ENCODE measurements at places on chromosomes 7 and 10.

GRCh38 chr7:69067397-69067796, 530.9 kb upstream of the AUTS2 start:
- DNase-seq = no peak

GRCh38 chr10:126278851-126279250, 109.4 kb downstream of the ADAM12 start:
- DNase-seq = no peak

DNA sequence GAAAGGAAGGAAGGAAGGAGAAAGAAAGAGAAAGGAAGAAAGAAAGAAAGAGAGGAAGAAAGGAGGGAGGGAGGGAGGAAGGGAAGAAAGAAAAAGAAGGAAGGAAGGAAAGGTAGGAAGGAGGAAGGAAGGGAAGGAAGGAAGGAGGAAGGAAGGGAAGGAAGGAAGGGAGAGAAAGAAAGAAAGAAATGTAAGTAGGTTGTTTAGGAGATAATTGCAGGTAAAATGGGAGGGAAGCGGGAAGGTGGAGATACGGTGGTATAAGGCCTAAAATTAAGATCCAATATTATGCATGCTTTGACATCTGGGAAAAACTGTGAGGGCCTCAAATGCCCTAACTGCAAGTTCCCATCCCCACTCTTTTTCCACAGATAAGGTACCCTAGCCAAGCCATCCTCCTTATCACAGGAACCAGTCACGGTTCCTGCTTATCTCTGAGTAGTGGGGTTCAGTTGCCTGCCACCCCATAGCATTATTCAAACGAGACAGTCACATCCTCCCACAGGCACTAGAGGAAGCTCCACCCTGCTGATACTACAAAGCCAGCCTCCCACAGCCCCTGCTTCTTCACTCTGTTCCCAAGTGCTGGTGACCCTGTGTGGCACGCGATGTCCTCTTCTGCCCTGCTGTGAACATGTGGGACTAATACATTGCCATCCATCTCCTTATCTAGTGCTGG, 28.7 kb downstream of the ST8SIA6 start:
- peak; percentile 8 for DNase-seq

DNA sequence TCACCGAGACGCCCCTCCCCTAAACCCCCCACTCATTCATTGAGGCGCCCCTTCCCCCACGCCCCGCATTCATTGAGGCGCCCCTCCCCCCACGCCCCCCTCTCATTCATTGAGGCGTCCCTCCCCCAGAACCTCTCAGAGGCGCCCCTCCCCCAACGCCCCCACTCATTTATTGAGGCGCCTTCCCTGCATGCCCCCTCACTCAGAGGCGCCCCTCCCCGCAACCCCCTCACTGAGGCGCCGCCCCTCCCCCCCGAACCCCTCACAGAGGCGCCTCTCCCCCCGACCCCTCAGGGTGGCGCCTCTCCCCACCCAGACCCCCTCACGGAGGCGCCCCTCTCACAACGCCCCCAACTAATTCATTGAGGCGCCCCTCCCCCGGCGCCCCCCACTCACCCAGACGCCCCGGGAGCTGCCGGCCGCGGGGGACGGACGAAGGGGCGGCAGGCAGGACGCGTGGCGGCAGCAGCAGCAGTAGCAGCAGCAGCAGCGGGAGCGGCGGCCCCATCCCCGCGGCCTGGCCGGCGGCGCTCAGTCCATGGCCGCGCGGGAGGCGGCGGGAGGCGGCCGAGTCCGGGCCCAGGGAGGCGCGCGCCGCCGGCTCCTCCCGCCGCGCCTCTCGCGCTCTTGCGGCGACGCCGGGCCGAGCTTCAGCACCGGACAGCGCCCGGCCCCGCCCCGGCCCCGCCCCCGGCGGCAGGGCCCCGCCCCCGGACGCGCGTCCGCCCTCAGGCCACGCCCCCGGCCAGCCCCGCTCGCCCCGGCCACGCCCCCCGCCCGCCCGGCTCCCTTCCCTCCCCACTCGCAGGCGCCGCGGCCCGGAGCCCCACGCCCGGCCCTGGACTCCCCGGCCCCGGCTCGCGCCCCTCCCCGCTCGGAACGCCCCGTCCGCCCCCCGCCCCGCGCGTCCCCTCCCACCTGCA, at the start of gene PTPRN2:
TSS of gene PTPRN2 (minus strand) at position 662 of the 923 bp plus-strand sequence.
- peak; percentile 21 for DNase-seq

- DNase-seq = no peak
Observed at GRCh38 chr10:123044391-123044790, 35.6 kb downstream of the ACADSB start.

GRCh38 chr7:20275637-20276036, 55.1 kb upstream of the ITGB8 start:
- no peak for DNase-seq

- DNase-seq = no peak
Observed at GRCh38 chr10:32971536-32972091, 13.6 kb upstream of the ITGB1 start.

DNA sequence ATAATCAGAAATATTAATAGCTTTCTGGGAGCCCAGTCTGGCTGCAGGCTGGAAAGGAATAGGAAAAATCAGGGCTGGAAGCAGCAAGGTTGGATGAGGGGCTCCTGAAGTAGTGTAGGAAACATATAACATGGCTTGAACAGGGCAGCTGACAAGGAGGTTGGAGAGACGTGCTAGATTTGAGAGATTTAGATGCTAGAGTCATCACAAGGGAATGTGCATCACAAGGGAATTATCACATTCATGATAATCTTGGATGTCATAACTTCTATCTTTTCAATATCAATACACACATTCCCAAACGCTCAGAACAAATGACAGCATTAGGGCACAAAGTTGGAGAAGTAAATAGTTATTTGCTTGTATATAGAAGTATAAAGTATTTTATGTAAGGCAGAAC, 120.9 kb upstream of the EGFR start:
- DNase-seq = no peak

DNA sequence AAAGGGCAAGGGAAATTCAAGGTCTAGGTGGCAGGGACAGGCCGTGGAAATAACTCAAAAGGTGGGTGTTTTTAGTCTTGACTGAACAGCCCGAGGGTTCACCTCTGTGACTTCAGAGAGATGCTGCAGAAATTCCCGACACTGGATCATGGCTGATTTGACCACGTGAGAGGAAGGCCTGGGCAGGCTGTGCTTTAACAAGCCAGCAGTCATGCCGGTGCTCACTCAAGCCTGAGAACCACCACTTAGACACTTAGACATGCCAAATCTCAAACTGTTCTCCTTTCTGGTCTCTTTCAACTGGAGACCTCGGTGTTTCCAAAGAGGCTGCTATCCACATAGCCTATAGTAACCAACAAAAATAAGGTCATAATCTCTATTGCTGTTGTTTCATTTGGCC, 15.4 kb downstream of the TECTB start:
- no peak for DNase-seq

DNA sequence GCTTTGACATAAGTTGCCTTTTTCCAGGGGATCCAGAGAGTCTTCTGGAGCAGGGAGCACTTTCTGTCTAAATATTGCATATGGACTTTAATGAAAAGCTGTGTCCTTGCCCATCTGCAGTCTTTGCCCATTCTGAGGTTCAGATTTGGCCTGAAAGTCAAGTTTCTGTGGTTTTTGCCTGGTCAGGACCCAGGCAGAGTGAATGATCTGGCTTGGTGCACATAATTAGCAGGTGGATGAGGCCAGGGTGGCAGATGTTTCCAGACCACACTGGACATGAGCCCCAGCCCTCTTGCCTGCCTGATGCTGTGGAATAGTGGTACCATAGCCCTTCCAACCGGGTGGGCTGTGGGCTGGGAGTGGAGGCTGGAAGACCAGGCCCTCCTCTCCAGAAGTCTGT, 11.0 kb downstream of the HECW1 start:
- DNase-seq = no peak

- no peak for DNase-seq
Observed at GRCh38 chr7:22319424-22320403, 37.2 kb downstream of the RAPGEF5 start.

DNA sequence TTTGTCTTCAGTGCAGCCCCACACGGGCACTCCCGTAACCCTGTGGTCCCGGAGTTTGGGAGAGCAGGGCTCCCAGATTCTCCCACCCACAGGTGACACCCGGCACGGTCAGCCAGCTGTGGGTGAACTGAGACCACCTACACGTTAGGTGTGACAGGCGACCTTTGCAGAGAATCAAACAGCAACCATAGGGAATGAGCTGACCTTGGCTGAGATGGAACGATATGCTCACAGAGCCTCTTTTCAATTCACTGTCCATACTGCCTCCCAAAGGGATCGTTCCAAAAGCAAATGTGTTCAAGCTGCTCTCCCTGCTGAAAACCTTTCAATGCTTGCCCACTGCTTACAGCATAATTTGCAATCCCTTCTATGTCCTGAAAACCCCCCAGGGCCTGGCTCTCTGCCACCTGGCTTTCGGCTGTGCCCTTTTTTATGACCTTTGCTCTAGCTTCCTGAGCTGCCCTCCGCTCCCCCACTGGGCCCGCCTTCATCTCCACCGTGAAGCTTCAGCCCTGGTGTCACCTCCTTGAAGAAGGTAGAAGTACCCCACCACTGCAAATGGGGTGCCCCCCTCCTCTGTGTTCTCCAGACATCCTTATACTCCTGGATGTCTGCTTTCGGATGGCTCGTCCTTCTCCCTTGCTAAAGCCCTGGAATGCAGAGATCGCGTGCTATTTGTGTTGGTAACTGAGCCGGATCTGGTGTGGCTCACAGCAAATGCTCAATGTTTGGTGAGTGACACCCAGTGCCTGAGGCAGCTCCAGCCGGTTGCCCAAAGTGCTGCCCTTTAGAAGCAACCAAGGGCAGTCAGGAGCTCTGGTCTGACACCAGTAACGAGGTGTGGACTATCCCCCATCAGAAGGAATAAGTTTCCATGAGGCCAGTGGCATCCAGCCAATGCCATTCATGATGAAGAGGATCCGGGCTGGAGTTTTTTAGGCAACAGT, 90.4 kb downstream of the KIAA1549 start:
- DNase-seq = no peak

DNA sequence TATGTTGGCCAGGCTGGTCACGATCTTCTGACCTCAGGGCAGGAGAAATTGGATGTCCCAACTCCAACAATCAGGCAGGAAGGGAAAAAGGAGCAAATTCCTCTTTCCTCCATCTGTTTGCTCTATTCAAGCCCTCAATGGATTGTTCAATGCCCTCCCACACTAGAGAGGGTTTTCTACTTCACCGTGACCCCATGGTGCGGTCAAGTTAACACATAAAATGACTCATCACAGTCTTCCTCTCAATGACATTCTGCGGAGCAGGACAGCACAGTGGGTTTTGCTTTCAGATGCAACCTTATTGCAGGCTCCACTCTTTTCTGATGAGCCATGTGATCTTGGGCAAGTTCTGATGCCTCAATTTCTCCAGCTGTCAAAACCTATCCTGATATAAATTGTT, 364.9 kb downstream of the ANKRD30A start:
- DNase-seq = no peak

DNA sequence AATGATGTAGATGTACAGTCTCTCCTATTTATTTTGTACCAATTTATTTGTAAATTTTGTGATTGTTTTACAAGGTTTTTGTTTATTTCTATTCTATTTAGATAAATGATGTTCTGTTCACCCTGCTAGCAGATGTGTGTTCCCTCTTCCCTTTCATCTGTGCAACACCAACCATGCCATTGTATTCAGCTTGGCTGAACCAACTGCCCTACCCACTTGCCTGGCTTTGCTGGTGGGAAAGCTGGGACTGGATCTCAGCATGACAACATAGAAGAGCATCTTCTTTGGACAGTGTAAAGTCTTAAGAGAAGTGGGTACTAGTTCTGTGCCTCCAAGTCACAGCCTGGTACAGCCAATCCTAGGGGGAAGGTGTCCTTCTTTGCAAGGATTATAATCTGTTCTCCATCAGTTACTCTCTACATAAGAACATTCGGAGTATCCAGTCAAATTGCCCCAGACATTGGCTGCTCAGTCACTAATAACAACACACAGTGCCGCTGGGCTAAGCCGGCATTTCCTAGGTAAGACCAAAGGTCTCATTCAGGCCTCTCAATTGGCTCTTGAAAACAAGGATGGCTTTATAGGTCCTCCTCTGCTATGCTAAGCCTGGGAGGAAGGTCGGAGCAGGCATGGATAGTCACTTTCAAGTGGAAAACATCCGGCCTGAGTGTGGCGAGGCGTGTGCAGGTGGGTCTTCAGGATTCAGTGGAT, 109.7 kb downstream of the NT5C2 start:
- no peak for DNase-seq

GRCh38 chr10:58243269-58243668, 24.4 kb downstream of the IPMK start:
- no peak for DNase-seq

DNA sequence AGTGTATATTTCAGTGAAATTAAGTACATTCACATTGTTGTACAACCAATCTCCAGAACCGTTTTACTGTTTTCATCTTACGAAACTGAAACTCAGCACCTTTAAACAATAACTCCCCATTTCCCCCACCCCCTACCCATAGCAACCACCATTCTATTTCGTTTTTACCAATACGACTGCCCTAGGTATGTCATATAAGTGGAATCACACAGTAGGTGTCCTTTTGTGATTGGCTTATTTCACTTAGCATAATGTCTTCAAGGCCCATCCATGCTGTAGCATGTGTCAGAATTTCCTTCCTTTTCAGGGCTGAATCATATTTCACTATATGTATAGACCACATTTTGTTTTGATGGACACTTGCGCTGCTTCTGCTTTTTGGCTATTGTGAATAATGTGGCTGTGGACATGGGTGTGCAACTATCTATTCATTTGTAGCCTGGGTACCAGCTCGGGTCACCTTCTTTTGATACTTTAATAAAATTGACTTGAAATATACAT, 34.3 kb upstream of the DLG5 start:
- no peak for DNase-seq

GRCh38 chr10:89664203-89664602, 19.2 kb upstream of the PANK1 start:
- no peak for DNase-seq

- no peak for DNase-seq
Observed at GRCh38 chr10:7354330-7355047, 56.3 kb downstream of the SFMBT2 start.

DNA sequence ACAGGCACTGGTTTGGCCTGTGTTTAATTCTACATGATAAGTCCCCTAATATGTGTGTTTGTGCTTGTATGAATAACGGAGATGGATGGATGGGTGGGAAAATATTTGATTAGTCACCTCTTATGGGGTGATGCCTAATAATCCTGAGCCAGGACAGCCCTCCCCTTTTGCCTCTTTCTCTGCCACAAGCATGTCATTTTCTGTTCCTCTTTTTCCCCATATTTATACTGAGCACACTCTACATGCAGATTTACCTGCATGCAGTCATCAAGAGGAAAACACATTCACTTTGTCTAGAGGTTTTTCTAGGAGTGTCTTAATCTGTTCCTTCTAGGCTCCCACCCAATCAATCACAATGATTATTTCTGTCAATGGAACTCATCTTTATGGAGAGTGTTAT, 111.6 kb upstream of the TBX20 start:
- no peak for DNase-seq

DNA sequence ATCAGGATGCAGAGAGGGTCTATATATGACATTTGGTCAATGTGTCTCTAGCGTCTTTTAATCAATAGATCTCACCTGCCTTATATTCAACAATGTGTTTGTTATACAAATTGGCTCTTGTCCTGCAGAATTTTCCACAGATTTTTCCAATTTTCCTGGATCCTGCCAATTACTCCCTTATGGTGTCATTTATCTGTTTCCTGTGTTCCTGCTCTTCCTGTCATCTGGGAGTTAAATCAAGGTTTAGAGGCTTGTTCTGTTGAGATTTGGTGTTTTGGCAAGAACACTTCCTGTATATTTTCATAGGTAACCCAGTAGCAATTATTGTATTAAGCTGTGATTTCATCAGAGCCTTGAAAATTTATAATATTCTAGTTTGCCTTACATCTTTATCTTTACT, 8.8 kb upstream of the C10orf71 start:
- DNase-seq = no peak
